Trophoblast cell (in vitro differentiated cells and primary cell): ENCODE measurements at places on chromosomes 7 and 10.

GRCh38 chr7:130227883-130228575 lies 20.4 kb downstream of the SSMEM1 start:
- H3K27me3 ChIP-seq = no peaks in the 10 kb centered on the region
- no peaks in the 10 kb centered on the region for H3K4me1 ChIP-seq
- H3K27ac ChIP-seq = no peak overlapping the region
- H3K4me3 ChIP-seq = no peak overlapping the region
- no peak for DNase-seq

- H3K4me1 ChIP-seq = no peaks in the 10 kb centered on the region
- DNase-seq = no peak
- H3K4me3 ChIP-seq = no peak overlapping the region
- H3K36me3 ChIP-seq = no peaks in the 10 kb centered on the region
- H3K27ac ChIP-seq = no peak overlapping the region
- no peaks in the 10 kb centered on the region for H3K27me3 ChIP-seq
These were observed 69.6 kb upstream of the CSTF2T start for GRCh38 chr10:51768886-51769465.

- no peak overlapping the region for H3K27ac ChIP-seq
- no peaks in the 10 kb centered on the region for H3K36me3 ChIP-seq
- H3K4me1 ChIP-seq = no peaks in the 10 kb centered on the region
- no peak for DNase-seq
These were observed 50.4 kb downstream of the VKORC1L1 start for GRCh38 chr7:65923316-65923715.

DNA sequence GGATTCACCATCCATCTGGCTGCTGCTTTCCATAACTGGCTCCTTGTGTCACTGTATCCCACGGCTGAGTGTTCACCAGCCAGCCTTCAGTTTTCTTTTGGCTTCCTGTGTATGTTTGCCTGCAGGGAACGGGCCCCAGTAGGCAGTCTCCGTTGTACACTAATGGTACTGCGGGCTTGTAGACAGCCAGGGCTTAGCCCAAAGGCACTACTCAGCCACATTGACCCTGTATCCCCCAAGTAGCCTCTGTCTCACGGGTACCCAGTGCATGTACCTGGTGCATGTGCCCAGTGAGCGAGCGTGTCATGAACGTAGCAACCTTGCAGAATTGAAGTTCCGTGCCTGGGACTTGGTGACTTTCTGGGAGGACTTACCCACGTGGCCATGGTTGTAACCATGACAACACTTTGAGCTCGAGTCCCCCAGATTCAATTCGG lies 6.1 kb downstream of the PFKFB3 start:
- no peak for DNase-seq
- no peaks in the 10 kb centered on the region for H3K27me3 ChIP-seq
- H3K4me3 ChIP-seq = no peak overlapping the region
- H3K27ac ChIP-seq = no peak overlapping the region

- H3K36me3 ChIP-seq = no peaks in the 10 kb centered on the region
- H3K4me1 ChIP-seq = peaks cover 10% of the 10 kb centered on the region
- H3K4me3 ChIP-seq = no peak overlapping the region
- H3K27ac ChIP-seq = peak overlapping the region; percentile 88
- H3K27me3 ChIP-seq = no peaks in the 10 kb centered on the region
These were observed 22.0 kb downstream of the STEAP1B start for GRCh38 chr7:22477876-22478450.

GRCh38 chr7:82078807-82079206 lies 309.0 kb upstream of the HGF start:
- no peak overlapping the region for H3K4me3 ChIP-seq
- no peak for DNase-seq
- H3K4me1 ChIP-seq = no peaks in the 10 kb centered on the region
- no peaks in the 10 kb centered on the region for H3K27me3 ChIP-seq
- H3K27ac ChIP-seq = no peak overlapping the region
- H3K36me3 ChIP-seq = no peaks in the 10 kb centered on the region

- no peaks in the 10 kb centered on the region for H3K4me1 ChIP-seq
- no peaks in the 10 kb centered on the region for H3K27me3 ChIP-seq
- no peak overlapping the region for H3K4me3 ChIP-seq
- no peaks in the 10 kb centered on the region for H3K36me3 ChIP-seq
- no peak for DNase-seq
These were observed 83.9 kb downstream of the ADCY1 start for GRCh38 chr7:45657890-45658715.

- no peak overlapping the region for H3K27ac ChIP-seq
- no peaks in the 10 kb centered on the region for H3K27me3 ChIP-seq
- no peaks in the 10 kb centered on the region for H3K36me3 ChIP-seq
- H3K4me3 ChIP-seq = no peak overlapping the region
These were observed 205.4 kb downstream of the ZEB1 start for GRCh38 chr10:31524460-31524859.
